ENCODE measurements at places on chromosomes 5 and 9. TPM values are rescaled to one million over a fixed set of nuclear protein-coding genes. Genes with fewer than 3 reads are reported as not detected.

FRMPD1 gene
- total RNA-seq, result 1.0 TPM

PAX5 gene
- total RNA-seq, result not detected

CCNI2 gene
- not detected for total RNA-seq

ACO1 gene
- total RNA-seq, result 63.3 TPM

IL13 gene
- total RNA-seq, result not detected

IL4 gene
- total RNA-seq, result not detected

RAB24 gene
- 17.8 TPM for total RNA-seq

- no peaks in the 10 kb centered on the region for H3K36me3 ChIP-seq
- H3K27me3 ChIP-seq, result no peaks in the 10 kb centered on the region
- no peak for DNase-seq
- H3K4me3 ChIP-seq, result no peak overlapping the region
- no peak overlapping the region for H3K27ac ChIP-seq
These were observed 110.8 kb downstream of the LHFPL2 start for GRCh38 chr5:78537821-78538220.

DNA sequence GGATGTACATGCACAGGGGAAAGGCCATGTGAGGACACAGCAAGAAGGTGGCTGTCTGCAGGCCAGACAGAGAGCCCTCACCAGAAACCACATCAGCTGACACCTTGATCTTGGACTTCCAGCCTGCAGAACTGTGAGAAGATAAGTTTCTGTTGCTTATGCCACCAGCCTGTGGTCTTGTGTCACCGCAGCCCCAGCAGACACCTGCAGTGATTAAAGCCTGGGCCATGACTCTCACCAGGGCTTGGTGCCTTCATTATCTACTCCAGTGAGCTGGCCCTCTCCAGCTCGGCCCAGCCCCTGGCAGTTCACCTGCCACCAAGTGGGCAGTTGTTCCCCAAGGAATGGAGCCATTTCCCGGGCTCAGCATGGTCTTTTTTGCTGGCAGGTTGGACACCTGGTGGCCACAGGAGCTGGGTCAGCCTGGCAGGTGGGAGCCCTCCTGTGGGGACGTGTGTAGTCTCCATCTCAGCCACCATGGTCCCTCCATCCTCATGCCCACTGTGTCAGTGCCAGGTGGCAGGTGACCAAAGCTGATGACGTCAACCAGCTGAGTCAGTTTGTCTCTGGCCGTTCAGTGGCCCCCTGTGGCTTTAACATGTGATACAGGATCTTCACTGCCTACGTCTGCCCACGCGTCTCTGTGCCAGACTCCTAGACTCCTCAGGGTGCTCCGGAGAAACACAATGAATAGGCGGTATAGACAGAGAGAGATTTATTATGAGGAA, 99.9 kb upstream of the PPP1R26 start:
- DNase-seq, result no peak
- no peak overlapping the region for H3K27ac ChIP-seq
- H3K36me3 ChIP-seq, result no peaks in the 10 kb centered on the region

- no peak for DNase-seq
- H3K4me1 ChIP-seq, result no peaks in the 10 kb centered on the region
- no peak overlapping the region for H3K4me3 ChIP-seq
- no peak overlapping the region for H3K27ac ChIP-seq
- no peaks in the 10 kb centered on the region for H3K27me3 ChIP-seq
- no peaks in the 10 kb centered on the region for H3K36me3 ChIP-seq
These were observed 16.8 kb downstream of the NIPAL4 start for GRCh38 chr5:157476702-157477408.

DNA sequence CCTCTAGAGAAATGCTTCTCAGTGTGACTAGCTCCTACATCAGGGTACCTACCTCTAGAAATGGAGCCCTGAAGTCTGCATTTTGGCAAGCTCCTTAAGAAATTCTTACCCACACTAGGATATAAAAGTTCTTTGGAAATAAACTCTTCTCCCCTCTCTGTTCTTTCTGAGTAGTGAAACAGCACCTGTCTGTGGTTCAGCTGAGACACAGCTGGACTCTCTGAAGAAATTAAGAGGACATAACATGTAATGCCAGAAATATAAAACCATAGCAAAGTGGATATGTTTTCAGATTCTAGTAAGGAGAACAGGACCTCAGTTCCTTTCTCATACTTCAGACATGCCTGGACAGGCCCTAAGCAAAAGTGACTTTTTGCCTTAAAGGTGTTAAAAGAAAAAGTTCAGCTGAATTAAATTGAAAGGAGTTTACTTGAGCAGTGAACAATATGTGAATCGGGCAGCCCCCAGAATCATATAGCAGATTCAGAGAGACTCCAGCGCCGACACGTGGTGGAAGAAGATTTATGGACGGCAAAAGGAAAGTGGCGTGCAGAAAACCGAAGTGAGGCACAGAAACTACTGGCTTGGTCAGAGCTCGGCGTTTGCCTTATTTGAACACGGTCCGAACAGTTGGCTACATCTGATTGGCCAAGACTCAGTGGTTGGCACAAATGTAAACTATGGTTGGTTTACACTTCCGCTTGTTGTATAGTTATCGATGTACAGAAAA, 64.5 kb downstream of the PRKACG start:
- H3K4me3 ChIP-seq, result no peak overlapping the region
- H3K4me1 ChIP-seq, result no peaks in the 10 kb centered on the region
- no peaks in the 10 kb centered on the region for H3K36me3 ChIP-seq
- no peaks in the 10 kb centered on the region for H3K27me3 ChIP-seq
- DNase-seq, result no peak

- no peak for DNase-seq
- no peaks in the 10 kb centered on the region for H3K27me3 ChIP-seq
- no peak overlapping the region for H3K27ac ChIP-seq
- H3K4me1 ChIP-seq, result no peaks in the 10 kb centered on the region
These were observed 331.9 kb upstream of the KLF9 start for GRCh38 chr9:70746316-70746715.

- no peak overlapping the region for H3K4me3 ChIP-seq
- no peak overlapping the region for H3K27ac ChIP-seq
- peaks cover 8% of the 10 kb centered on the region for H3K4me1 ChIP-seq
- no peak for DNase-seq
- peaks cover 38% of the 10 kb centered on the region for H3K27me3 ChIP-seq
These were observed 8.0 kb downstream of the LHX6 start for GRCh38 chr9:122220673-122221182.

DNA sequence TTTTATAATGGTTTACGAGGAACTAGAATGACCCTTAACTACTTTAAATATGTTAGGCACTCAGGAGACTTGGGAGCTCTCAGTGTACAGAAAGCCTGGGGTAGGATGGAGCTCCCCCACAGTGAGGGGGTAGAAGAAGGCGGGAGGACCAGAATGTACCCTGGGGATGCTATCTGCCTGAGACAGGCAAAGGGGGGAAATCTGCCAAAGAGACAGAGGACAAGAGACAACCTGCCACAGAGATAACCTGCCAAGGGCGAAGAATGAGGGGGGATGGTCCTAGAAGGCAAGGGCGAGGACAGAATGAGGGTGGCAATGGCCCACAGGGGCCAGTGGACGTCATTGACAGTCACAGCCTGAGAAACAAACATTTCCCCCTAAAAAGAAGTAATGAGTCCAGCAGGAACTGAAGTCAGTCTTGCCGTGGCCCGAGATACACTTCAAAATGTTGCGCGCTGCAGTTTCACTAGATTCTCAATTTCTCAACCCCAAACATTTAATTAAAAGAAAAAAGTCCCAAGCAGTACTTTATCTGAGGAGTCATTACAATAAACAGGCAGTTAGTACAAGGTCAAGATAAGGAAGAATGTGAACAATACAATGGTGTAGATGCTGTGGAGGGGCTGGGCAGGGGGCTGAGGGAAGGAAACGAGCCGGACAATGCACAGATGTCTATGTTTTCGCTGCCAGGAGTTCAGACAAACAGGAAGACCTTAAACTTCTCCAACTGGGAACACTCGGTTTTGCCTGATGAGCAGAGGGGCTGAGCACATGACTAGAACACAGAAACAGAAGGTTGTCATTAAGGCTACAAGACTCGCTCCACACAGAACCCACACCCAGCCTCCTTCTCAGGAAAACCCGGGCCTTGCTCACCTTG, 125.0 kb downstream of the LHFPL2 start:
- no peak overlapping the region for H3K4me3 ChIP-seq
- no peaks in the 10 kb centered on the region for H3K36me3 ChIP-seq
- peaks cover 12% of the 10 kb centered on the region for H3K4me1 ChIP-seq
- peak overlapping the region; percentile 45 for H3K27ac ChIP-seq
- DNase-seq, result no peak
- no peaks in the 10 kb centered on the region for H3K27me3 ChIP-seq

GRCh38 chr9:137205126-137206069, at the start of the genes NDOR1 and TMEM203:
Gene NDOR1, plus strand, starts transcription at chr9:137205700. Its CDS starts 78 bp downstream, at chr9:137205778.
Gene TMEM203, minus strand, starts transcription at chr9:137205648. Its CDS starts 234 bp downstream, at chr9:137205414.
- peak within 1 kb of the TSS; percentile 92 for H3K27ac ChIP-seq
- H3K4me1 ChIP-seq, result peaks cover 33% of the 10 kb centered on the region
- DNase-seq, result peak; percentile 92
- H3K4me3 ChIP-seq, result peak within 1 kb of the TSS; percentile 73

DNA sequence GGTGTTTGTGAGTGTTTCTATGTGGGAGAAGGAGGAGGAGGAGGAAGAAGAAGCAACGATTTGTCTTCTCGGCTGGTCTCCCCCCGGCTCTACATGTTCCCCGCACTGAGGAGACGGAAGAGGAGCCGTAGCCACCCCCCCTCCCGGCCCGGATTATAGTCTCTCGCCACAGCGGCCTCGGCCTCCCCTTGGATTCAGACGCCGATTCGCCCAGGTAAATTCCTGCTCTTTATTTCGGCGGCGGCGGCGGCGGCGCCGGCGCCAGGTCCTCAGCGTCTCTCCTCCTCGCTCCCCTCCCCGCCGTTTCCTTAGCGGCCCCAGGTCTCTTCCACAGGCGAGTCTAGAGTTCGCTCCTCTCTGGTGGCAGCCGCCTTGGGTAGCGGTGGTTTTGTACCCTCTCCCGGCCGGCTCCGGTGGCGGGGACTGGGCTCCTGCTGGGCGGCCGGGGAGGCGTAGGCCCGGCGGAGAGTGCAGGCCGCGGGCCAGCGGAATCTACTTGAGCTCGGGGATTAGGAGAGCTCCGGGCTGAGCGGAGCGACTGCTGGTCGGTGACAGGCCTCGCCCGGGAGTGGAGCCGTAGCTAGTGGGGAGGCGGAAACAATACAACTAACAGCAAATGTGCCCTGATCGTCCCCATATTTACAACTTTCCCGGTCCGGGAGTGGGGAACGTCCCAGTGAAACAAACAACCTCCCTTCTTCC, 547 bp downstream of the NIPBL start:
- no peaks in the 10 kb centered on the region for H3K36me3 ChIP-seq
- peak overlapping the region; percentile 98 for H3K27ac ChIP-seq
- peak; percentile 85 for DNase-seq
- H3K27me3 ChIP-seq, result no peaks in the 10 kb centered on the region
- peaks cover 41% of the 10 kb centered on the region for H3K4me1 ChIP-seq

GRCh38 chr5:37896159-37896558, 56.3 kb upstream of the GDNF start:
- H3K36me3 ChIP-seq, result no peaks in the 10 kb centered on the region
- H3K4me1 ChIP-seq, result no peaks in the 10 kb centered on the region
- H3K4me3 ChIP-seq, result no peak overlapping the region
- H3K27me3 ChIP-seq, result no peaks in the 10 kb centered on the region
- DNase-seq, result no peak
- H3K27ac ChIP-seq, result no peak overlapping the region

DNA sequence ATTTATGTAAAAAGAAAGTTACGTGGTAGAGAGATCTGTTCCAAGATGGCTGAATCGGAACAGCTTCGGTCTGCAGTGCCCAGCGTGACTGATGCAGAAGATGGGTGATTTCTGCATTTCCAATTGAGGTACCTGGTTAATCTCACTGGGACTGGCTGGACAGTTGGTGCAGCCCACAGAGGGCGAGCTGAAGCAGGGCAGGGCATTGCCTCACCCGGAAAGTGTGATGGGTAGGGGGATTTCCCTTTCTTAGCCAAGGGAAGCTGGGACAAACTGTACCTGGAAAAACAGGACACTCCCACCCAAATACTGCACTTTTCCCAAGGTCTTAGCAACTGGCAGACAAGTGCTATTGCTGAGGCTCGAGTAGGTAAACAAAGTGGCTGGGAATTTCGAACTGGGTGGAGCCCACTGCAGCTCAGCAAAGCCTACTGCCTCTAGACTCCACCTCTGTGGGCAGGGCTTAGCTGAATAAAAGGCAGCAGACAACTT, 13.1 kb upstream of the HSD17B4 start:
- H3K27ac ChIP-seq, result no peak overlapping the region
- H3K27me3 ChIP-seq, result no peaks in the 10 kb centered on the region
- H3K4me3 ChIP-seq, result no peak overlapping the region
- no peaks in the 10 kb centered on the region for H3K36me3 ChIP-seq
- no peak for DNase-seq
- H3K4me1 ChIP-seq, result no peaks in the 10 kb centered on the region

- no peaks in the 10 kb centered on the region for H3K27me3 ChIP-seq
- H3K4me3 ChIP-seq, result peak within 1 kb of the TSS; percentile 2
- H3K27ac ChIP-seq, result peak within 1 kb of the TSS; percentile 14
These were observed at the start of gene GPX8 for GRCh38 chr5:55159763-55160492. Gene GPX8, plus strand, starts transcription at chr5:55160171. Its CDS starts 22 bp downstream, at chr5:55160193.

DNA sequence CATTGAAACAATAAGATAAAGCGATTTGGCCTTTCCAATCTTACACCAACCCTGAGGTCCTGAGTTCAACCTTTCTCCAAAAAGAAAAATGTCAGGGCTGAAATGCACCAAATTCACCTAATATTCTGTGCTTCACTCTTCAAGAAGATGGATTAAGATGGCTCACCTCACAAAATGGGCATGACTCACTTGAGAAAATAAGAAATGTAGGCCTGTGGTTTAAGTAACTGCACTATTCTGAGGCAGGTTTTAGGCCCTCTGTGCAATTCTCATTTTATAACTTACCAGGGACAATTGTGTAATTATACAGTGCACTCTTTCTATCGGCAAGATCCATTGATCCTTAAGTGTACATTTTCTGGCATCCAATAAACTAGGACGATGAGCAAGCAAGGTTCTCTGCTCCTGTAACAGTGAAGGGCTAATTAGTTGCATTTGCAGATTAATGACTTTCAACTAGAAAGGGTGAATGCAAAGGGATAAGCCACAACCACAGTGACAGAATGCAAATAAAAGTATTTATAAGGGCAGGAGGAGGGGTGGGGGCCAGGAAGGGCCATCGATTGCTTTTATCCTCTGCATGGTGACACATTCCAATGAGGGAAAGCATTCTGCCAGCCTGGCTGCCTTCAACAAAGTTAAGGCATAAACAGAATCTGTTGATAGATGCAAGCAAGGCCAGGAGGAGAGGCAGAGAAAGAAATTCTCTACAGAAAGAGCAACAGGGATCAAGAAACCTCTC, 214.5 kb downstream of the CAAP1 start:
- no peaks in the 10 kb centered on the region for H3K4me1 ChIP-seq
- no peaks in the 10 kb centered on the region for H3K36me3 ChIP-seq
- DNase-seq, result no peak
- no peak overlapping the region for H3K27ac ChIP-seq
- no peaks in the 10 kb centered on the region for H3K27me3 ChIP-seq

DNA sequence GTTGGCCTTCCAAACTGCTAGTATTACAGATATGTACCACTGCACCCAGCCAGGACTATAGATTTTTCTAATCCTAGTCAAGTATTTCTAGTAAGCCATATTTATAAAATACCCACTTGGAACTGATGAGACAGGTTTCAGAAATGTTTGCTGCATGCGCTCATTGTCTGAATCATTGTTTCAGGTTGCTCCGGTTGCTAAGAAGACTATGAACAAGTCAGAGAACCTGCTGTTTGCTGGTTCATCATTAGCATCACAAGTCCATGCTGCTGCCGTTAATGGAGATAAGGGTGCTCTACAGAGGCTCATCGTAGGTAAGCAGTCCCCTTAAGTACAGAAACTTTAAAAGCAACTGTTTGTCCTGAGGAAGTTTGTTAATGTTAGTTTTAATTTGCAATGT, 5.3 kb downstream of the INVS start:
- no peak overlapping the region for H3K27ac ChIP-seq
- peaks cover 48% of the 10 kb centered on the region for H3K36me3 ChIP-seq
- no peak overlapping the region for H3K4me3 ChIP-seq

GRCh38 chr9:98099898-98100297, 19.1 kb downstream of the TRIM14 start:
- H3K4me1 ChIP-seq, result no peaks in the 10 kb centered on the region
- no peak overlapping the region for H3K27ac ChIP-seq
- no peak for DNase-seq
- no peaks in the 10 kb centered on the region for H3K27me3 ChIP-seq

Measured in heart left ventricle (tissue), 16 donors.